ENCODE measurements at places on chromosomes 4 and X.

- DNase-seq = peak; percentile 80
Measured at GRCh38 chr4:139815778-139816601, 150.4 kb downstream of the MGST2 start.

- no peak for DNase-seq
Measured at GRCh38 chr4:7750523-7750922, 189.1 kb downstream of the AFAP1 start.

DNA sequence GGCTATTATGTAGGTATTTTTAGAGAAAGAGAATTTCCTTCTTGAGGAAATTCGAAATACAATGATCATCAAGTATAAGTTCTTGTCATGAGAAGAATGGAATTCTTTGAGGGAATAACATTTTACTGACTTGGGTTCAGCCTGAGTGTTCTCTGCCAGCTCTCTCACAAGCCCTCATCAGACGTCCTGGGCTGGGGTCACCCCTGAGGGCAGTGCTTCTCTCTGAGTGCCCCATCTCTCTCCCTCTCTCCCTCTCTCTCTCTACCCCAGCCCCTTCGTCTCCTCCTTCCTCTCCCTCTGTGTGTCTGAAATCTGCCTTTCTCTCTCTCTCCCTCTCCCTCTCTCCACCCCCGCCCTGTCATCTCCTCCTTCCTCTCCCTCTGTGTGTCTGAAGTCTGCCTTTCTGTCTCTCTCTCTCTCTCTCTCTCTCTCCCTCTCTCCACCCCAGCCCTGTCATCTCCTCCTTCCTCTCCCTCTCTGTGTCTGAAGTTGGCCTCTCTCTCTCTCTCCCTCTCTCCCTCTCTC, 241.7 kb upstream of the PSAPL1 start:
- DNase-seq = no peak

DNA sequence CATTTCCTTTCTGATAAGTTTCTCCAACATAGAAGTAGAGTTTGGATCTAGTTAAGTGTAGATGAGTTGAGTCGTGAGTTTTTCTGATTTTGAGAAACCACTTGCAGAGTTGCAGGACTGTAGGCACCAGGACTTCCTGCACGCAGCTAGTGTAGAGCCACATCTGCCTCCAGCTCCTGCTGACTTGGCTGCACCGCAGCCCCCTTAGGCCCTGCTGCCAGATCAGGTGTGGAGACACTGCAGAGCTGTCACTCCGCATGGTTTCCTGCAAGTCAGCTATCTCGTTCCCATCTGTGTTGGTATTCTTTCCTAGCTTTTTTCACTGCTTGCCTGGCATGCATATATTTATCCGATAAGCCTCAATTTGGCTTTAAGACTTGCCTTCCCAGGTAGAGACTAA, 48.9 kb downstream of the PCDH7 start:
- DNase-seq = no peak
